SK-MEL-5 (cell line): ENCODE measurements at places on chromosomes 5 and 9.

GRCh38 chr9:116497095-116497890, 189.8 kb upstream of the TRIM32 start:
- DNase-seq = no peak

DNA sequence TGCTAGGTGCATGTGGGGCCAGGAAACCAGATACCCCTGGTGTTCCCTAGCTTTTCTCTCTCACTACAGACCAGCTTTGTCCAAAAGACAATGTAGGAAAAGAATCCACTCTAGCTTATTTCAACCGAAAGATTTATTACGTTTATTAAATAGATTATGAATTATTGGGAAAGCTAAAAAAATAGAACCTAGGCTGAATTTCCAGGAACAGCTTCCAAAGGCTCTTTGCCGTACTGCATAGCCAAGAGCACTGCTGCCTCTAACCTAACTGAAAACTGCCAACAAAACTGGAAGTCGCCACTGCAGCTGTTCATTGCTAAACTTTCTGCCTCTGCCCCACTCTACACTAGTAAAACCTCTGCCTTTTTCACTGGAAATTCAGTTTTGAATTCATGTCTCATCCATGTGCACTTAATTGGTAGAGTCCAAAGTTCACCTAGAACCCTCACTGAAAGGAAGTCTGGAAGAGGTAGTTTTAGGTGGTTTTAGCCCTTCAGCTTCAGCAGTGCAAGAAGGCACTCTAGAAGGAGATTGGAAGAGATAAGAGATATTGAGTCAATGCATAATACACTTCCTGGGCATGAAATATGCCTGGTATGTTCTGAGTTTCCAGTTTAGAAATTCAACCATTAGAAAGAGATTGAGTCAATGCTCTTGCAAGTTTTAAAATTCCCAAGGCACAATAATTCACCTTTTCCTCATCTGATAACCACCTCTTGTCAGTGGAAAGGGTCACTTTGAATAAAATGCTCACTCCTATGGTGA, 927.9 kb downstream of the MAT2B start:
- no peak for DNase-seq

DNA sequence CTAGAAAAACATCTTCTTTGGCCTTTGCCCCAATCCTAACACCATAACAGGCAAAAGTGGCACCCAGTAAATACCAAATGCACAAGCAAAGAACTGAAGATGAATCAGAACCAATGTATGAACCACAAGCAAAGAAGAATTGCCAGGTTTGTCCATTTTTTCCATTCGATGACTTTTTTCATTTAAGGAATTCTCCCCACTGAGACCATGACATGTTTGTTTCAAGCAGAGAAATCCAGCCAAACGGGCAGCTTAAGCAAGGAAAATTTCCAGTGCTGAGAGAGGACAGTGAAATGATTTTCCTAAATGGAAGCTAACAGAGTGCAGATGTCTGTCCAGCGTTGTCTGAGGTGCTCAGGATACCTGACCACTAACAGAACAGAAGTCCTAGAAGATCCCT, 203.7 kb downstream of the ADAMTS12 start:
- no peak for DNase-seq

DNA sequence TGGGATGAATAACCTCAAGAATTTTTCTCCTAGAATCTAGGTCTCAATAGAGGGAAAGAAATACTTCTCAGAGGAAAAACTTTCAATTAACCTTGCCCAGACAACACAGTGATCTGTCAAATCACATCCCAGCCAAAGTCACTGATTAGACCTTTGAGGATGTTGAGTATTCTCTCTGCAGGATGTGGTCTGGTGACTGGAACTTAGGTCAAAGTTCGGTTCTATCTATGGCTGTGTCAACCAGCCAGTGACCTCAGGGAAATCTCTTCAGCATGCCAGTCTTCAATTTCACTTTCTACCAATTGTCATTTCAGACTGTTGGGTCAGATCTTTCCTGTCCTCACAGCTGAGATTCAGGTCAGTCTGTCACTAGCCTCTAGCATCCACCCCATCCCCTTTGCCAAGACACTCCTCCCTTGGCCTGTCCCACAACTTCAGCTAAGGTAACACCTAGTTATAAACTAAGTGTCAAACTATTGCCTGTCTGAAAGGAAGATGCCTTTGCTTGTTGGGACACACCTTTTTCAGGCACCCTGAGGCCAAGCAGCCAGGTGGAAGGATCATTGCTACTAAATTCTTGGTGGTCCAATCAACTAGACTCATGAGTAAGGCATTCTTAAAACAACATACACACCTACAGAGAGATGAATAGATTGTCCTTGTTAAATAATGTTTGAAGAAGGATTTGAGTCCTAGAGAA, 156.3 kb upstream of the FST start:
- no peak for DNase-seq

- no peak for DNase-seq
These were observed 82.9 kb downstream of the ISOC1 start for GRCh38 chr5:129177451-129177850.

DNA sequence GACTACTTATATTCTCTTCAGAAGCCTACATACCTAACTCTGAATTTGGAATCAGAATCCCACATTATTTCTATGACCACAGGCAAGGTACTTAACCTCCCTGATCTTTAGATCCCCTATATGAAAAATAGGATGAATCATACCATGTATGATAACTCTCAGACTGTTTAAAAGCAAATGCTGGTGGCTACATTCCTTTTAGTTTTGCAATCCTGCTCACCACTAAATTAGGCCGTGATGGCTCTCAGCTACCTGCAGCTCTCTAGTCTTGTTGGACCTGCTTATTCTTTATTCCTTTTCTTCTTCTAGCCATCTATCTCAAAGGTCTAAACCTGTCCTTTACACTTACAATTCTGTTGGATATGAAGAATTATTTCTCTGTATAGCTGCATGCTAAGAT, 303.4 kb upstream of the ATP10B start:
- DNase-seq = no peak

- no peak for DNase-seq
These were observed 103.1 kb downstream of the KCNIP1 start for GRCh38 chr5:170606941-170607340.

DNA sequence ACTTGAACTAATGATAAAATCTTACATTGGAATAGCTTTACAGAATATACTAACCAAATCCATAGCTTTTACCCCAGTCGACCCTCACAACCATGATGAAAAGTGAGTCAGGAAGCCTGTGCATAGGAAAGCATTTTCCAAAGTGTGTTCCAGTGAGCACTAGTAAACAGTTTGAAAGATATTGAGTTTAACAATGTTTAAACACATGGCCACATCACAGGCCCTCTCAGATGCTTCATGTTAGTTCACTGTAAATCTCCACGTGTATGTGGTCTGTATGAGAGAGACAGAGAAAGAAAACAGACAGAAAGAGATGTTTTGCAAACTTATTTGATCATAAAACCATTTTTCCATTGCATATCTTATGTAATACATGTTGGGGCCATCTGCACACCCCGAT, 27.0 kb downstream of the PRUNE2 start:
- DNase-seq = no peak

DNA sequence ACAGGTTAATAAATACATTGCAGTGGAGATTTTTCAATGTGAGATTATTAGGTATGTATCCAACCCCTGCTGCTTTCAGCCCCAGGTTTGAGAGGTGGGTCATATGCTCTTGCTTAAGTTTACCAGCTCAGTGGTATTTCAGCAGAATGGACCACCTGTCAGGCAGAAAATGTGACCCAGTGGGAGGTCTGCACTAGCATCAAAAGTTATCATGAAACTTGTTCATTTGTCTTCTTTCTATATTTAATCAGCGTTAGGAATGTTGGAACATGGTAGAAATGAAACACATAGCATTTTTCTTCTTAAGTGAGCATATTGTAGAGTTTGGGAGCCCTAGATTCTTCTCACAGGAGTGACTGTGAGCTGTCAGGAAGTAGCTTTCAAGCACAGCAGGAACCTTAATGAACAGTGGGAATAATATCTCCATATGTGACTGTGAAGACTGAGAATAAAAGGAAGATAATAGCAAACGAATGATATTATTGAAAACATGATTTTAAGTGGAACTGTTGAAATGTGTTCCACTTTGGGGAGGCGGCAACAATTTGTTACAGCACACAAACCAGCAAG, 596.9 kb upstream of the CDH6 start:
- no peak for DNase-seq

DNA sequence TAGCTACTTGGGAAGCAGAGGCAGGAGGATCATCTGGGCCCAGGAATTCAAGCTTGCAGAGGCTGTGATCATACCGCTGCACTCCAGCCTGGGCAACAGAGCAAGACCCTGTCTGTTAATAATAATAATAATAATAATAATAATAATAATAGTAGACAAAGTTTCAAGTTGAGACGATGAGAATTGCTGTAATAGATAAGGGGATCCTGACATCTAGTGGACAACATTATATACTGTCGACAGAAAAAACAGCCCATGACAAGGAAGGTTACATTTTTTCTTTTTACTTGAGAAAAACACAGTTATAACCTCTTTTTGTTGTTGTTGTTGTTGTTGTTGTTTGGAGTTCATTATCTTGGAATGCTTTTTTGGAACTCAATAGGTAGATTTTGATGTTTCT, 35.3 kb downstream of the NDFIP1 start:
- DNase-seq = peak; percentile 62

- no peak for DNase-seq
These were observed 523.9 kb downstream of the TAF11L14 start for GRCh38 chr5:18158166-18158565.

- no peak for DNase-seq
These were observed 62.7 kb upstream of the PALM2AKAP2 start for GRCh38 chr9:109717342-109717741.

DNA sequence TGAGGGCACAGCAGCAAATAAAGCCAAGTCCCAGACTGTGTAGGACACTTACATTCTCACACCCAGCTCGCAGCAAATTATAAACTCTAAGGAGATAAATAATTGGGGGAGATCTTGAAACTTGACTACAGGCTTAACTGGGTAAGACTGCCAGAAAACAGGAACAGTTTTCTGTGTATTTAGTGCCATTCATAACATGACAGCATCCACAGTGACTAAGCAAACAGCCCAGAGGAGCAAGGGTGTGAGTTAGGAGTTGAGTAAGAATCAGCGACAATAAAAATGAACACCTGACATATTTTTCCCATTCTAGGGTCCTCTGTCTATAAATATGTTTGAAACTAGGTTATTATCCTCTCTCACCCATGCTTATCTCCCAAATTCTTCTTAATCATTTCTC, 370.9 kb upstream of the WWC1 start:
- no peak for DNase-seq

- DNase-seq = no peak
These were observed 4.5 kb upstream of the CD274 start for GRCh38 chr9:5445886-5446285.

GRCh38 chr5:130978475-130978874, 186.6 kb downstream of the HINT1 start:
- no peak for DNase-seq
